CD4-positive, alpha-beta T cell (primary cell): ENCODE measurements at places on chromosomes 5 and 9. TPM values are rescaled to one million over a fixed set of nuclear protein-coding genes. Genes with fewer than 3 reads are reported as not detected.
A peak's percentile ranks its signal among the peaks of the same experiment; 100 is the strongest.

The AMBP gene
- not detected for total RNA-seq

The IL3 gene
- total RNA-seq, result not detected

GRCh38 chr5:73464016-73464745, 15.6 kb upstream of the FOXD1 start:
- H3K4me3 ChIP-seq, result no peak overlapping the region
- no peak overlapping the region for H3K27ac ChIP-seq
- no peak for DNase-seq
- peaks cover 6% of the 10 kb centered on the region for H3K27me3 ChIP-seq
- H3K4me1 ChIP-seq, result no peaks in the 10 kb centered on the region
- H3K36me3 ChIP-seq, result no peaks in the 10 kb centered on the region

- peaks cover 58% of the 10 kb centered on the region for H3K4me1 ChIP-seq
- no peak for DNase-seq
- no peak overlapping the region for H3K4me3 ChIP-seq
- H3K36me3 ChIP-seq, result no peaks in the 10 kb centered on the region
- no peak overlapping the region for H3K27ac ChIP-seq
- no peaks in the 10 kb centered on the region for H3K27me3 ChIP-seq
Measured at GRCh38 chr9:5846096-5846495, 13.2 kb upstream of the ERMP1 start.

GRCh38 chr5:7873216-7873615, 4.3 kb downstream of the MTRR start:
- peaks cover 43% of the 10 kb centered on the region for H3K36me3 ChIP-seq
- peak overlapping the region; percentile 1 for H3K4me3 ChIP-seq
- H3K27ac ChIP-seq, result peak overlapping the region; percentile 24
- no peak for DNase-seq
- no peaks in the 10 kb centered on the region for H3K27me3 ChIP-seq
- peaks cover 42% of the 10 kb centered on the region for H3K4me1 ChIP-seq

DNA sequence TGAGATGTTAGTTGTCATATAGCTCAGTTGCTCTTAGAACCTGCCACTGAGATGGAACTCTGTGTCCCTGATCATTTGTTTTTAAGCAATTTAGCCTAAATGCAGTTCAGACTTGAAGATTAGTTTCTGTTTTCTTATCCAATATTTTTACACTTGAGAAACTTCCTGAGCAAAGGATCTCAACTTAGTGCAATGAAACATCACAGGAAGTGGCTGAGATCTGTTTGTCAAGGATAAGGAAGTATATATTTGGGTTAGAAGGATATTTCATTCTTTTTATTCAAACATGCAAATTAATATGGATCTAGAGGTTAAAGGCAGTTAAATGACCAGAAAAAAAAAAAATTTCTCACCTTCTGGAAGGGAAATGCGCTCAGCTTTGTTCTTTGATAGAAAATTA, 19.7 kb upstream of the F2R start:
- peaks cover 82% of the 10 kb centered on the region for H3K36me3 ChIP-seq
- no peak for DNase-seq
- no peaks in the 10 kb centered on the region for H3K27me3 ChIP-seq
- no peak overlapping the region for H3K27ac ChIP-seq
- H3K4me3 ChIP-seq, result no peak overlapping the region

DNA sequence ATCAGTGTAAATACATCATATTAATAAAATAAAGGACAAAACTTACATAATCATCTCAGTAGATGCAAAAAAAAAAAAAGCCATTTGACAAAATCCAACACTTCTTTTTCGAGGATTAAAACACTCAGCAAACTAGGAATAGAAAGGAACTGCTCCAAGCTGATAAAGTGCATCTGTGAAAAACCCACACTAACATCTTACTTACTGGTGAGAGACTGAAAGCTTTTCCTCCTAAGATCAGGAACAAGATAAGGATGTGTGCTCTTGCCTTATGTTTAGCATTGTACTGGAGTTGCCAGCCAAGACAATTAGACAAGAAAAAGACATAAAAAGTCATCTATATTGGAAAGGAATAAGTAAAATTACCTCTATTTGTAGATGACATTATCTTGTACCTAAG, 120.2 kb upstream of the SAP30L start:
- H3K4me1 ChIP-seq, result no peaks in the 10 kb centered on the region
- H3K27me3 ChIP-seq, result no peaks in the 10 kb centered on the region
- peaks cover 21% of the 10 kb centered on the region for H3K36me3 ChIP-seq
- DNase-seq, result no peak
- H3K4me3 ChIP-seq, result no peak overlapping the region

- H3K4me3 ChIP-seq, result no peak overlapping the region
- H3K4me1 ChIP-seq, result no peaks in the 10 kb centered on the region
- H3K36me3 ChIP-seq, result no peaks in the 10 kb centered on the region
- no peaks in the 10 kb centered on the region for H3K27me3 ChIP-seq
- DNase-seq, result no peak
Measured at GRCh38 chr5:14443671-14444093, 137.9 kb upstream of the OTULINL start.

- H3K4me1 ChIP-seq, result peaks cover 72% of the 10 kb centered on the region
- H3K36me3 ChIP-seq, result peaks cover 10% of the 10 kb centered on the region
Measured at GRCh38 chr5:177300236-177300880, 3.2 kb downstream of the RAB24 start.
